ENCODE measurements at places on chromosomes 5 and 9.

DNA sequence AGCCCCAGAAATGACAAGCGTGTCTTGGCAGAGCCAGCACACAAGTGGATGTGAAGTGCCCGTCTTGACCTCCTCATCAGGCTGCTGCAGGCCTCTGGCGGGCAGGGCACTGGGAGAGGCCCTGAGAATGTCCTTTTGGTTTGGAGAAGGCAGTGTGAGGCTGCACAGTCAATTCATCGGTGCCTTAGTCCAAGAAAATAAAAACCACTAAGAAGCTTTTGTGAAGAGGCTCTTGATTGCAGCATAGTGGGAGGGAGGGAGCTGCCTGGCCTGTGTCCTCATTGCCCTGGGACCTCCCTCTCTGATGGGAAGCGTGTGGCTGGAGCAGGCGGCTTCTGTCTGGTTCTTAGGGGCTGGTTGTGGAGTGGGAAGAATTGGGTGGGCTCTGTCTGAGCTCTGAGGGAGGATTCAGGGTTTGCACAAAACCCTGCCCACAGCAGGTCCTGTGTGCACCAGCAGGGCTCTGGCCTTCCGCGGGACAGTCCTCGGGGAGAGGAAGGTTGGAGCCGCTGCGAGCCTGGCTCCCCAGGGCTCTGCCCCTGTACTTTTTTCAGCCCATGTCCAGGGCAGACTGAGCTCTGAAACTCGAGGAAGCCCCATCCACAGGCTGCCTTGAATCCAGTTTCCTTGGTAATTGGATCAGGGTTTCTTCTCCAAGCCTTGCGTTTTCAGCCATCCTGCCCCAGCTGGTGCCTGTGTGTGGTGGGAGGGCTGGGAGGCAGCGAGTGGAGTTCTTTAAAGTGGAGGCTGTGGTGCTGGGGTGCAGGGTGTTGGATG, 1.1 kb downstream of the HRCT1 start:
- no peak for DNase-seq

DNA sequence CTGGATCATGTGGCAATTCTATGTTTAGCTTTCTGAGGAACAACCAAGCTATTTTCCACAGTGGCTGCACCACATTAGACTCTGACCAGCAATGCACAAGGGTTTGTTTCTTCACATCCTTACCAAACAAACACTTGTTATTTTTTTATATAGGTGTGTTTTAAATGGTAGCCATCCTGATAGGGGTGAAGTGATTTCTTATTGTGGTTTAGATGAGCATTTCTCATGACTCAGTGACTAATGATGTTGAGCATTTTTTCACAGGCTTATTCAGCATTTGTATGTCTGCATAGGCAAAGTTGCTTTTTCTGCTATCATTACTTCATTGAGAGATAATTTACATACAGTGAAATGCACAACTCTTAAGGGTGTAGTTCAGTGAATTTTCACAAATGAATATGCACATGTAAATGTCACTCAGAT, 36.0 kb downstream of the ANKRD33B start:
- no peak for DNase-seq

GRCh38 chr9:99118782-99119466, 14.0 kb downstream of the TGFBR1 start:
- DNase-seq = peak; percentile 20

GRCh38 chr9:114994768-114995167, 64.4 kb upstream of the TNFSF8 start:
- DNase-seq = no peak

DNA sequence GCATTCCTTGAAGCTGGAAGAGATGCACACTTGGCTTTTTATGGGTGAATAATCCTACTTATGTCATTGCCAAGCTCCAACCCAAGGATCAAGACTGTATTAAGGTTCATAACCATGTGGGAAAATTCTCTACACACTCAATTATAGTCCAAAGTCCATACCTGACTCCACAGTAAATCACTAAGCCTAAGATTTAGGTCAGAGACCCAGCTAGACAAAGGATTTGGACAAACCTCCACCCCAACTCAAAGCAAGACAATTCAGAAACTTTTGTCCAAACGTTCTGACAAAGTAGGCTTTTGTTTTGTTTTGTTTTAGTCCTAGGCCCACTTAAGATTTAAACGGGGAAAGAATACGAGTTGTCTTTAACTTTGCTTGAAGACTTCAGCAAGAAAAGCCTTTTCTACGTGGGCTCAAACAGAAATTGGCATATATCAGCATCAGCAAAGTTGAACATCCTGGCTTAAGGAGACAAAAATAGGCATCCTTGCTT, 1.7 kb downstream of the MEGF9 start:
- no peak for DNase-seq

GRCh38 chr5:9356351-9356825, 189.5 kb downstream of the SEMA5A start:
- no peak for DNase-seq
